IPS DF 6.9 (cell line): ENCODE measurements at places on chromosomes 3 and 15.

DNA sequence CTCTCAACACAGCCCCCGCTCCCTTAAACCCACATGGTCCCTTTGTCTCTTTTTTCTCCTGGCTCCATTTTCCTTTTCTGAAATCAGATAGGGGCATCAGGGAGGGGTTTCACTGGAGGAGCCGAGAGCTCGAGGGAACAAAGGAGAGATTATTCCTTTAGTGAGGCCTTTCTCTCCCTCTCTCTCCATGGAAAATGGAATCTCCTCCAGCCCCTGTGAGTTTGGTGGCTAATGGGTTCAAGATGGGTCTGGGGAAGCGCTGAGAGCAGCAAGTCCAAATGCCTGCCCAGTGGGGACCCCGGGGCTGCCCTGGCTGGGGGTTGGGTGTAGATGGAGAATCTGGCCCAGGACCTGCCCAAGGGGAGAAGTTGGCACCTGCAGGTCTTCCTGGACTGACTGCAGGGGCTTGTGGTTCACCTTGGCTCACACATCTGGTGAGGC is 56.8 kb downstream of the ITGA11 start:
- no peak for DNase-seq

- DNase-seq = no peak
Measured at GRCh38 chr3:101963902-101964362, 114.6 kb downstream of the NFKBIZ start.

GRCh38 chr3:129626744-129627349 is 20.4 kb upstream of the PLXND1 start:
- DNase-seq = no peak

GRCh38 chr15:72516777-72517176 is 42.6 kb downstream of the ARIH1 start:
- no peak for DNase-seq

DNA sequence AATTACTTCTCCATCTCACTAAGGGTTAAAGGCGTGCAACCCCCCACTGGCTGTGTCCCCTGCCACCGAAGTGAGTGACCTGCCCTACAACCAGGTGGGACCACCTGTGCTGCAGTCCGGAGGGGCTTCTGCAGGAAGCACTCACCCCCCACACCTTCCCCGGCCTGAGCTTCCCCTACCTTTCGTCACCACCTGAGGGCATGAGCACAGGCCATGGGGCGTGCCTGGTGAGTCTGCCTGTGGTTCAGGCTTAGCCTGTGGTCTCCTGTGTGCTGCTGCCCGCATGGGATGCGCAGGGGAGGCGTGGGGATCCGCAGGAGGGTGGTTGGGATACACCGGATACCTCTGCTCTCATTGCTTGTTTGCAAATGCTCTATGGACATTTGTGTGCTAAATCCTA is 46.0 kb downstream of the KLHL25 start:
- DNase-seq = peak; percentile 35

DNA sequence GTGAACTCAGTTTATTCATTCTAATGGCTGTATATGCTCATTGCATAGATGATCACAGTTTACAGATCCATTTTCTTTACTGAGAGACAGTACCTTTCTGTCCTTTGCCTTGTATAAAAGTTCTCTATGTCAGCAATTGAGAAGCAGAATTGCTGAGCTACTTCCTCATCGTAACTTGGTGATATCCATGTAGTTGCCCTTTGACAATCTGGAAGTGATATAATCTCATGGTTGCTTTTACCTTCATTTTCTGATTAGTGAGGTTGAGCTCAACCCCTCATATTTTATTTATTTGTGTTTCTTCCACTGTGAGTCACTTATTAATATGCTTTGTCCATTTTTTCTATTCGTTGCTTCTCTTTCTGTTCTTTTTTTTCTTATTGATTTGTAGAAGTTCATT is 696.5 kb downstream of the AGBL1 start:
- DNase-seq = no peak

DNA sequence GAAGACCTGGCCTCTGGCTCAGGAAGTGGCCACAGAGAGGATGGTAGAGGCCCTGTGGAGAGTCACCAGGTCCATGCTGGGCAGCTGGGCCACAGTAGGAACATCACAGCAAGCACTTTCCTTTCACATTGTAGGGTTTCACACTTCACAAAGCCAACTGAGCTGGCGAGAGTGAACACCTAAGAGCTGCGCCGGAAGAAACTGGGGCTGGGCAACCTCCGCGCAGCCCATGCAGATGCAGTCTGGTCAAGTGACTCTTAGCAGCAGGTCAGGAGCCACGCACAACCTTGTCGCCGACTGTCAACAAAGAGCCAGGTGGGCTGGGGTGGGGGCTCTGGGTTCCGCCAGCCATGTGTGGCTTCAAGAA is 15.3 kb upstream of the SHISA5 start:
- DNase-seq = no peak

DNA sequence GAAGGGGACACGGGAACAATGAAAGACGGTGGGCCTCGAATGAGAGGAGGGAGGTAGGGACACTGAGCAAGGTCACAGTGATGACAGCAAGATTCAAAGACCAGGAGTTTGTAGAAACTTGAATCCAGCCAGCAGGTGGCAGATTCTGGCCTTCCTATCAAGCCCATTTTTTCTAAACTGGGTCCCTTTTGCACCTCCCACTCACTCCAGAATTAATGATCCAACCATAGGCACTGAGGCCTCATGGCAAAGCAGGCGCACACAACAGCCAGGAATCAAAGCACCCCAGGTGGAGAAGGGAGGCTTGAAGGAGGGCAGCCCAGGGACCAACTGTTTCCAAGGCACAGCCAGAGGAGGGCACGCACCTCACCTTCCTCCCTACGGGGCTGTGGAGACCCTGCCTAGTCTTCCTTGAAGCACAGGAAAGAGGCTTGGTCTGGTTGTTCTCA is 90.2 kb downstream of the ANP32A start:
- DNase-seq = peak; percentile 31

GRCh38 chr15:95932676-95933075 is 397.8 kb upstream of the NR2F2 start:
- no peak for DNase-seq

GRCh38 chr15:72856549-72857040 is 73.0 kb upstream of the ADPGK start:
- no peak for DNase-seq

- DNase-seq = no peak
Measured at GRCh38 chr15:20358779-20359414, 182.7 kb downstream of the GOLGA6L6 start.

DNA sequence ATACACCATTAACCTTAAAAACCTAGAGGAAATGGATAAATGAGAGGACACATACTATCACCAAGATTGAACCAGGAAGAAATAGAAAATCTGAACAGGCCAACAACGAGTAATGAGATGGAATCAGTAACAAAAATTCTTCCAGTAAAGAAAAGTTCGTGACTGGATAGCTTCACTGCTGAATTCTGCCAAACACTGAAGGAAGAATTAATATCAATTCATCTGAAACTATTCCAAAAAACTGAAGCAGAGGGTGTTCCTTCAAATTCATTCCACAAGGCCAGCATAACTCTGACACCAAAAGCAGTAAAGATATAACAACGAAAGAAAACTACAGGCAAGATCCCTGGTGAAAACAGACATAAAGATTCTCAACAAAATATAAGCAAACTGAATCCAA is 195.8 kb upstream of the GPR149 start:
- DNase-seq = no peak

DNA sequence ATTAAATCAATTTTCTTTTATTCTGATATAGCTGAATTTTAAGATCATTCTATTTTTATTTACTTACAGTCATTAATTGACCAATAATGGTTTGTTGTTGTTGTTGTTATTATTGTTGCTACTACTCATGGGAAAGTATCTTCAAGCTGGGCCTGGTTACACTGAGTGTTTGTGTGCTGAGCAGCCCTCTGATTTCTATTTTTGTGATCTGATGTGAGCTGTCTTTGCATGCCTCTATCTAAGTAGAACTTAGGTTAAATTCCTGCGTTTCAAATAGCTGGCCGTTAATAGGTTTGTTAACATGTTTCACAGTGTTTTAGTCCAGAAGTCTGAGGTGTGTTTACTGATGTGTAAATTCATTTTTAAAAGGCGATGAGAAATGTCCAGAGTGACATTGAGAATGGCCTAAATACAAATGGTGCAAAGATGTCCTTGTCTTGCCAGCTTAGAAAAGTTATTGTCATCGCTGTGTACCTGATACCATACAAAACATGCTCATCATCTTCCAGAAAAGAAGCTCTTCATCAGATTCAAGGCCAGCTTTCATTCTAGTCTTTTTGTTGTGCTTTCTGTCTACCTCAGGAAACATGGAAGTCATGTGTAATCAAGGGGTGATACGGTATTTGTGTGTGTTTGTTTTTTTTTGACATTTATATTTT is 15.8 kb downstream of the ARIH2 start:
- no peak for DNase-seq

GRCh38 chr3:124845406-124845805 is 41.8 kb downstream of the ITGB5 start:
- no peak for DNase-seq

DNA sequence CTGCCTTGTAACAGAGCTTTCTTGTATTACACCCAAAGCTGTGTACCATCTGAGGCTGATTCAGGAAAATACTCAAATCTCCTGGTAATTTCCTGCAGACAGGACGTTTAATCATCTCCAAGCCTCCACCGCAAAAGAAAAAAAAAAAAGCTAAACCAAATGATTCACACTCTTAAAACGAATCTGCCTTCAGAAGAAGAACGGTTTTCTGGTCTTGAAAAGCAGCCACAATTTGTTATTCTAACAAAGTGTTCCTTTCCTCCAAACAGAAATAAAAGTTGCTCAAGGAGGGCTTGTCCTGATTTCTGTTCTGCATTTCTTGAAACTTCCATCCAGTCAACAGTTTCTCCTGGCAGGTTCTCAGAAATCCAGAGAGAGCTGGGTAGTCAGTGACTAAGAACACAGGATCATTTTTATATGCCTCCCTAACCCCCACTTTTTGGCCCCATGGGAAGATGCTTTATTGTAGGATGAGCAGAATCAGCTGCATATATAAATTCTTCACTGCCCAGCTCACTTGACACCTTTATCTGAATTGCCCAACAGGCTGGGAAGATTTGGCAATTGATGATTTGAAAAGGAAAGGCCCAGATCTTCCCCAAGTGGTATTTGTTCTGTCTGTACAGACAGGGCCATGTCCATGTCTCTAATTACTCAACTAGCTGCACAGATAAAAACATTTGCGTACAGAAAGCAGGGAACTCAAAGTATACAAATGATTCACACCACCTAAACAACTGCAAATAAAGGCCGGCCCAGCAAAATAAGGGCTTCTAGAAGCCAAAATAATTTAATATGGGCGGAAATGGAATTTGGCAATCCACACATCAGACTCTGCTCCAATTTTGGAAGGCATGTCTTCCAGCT is 41.0 kb upstream of the PRICKLE2 start:
- no peak for DNase-seq

DNA sequence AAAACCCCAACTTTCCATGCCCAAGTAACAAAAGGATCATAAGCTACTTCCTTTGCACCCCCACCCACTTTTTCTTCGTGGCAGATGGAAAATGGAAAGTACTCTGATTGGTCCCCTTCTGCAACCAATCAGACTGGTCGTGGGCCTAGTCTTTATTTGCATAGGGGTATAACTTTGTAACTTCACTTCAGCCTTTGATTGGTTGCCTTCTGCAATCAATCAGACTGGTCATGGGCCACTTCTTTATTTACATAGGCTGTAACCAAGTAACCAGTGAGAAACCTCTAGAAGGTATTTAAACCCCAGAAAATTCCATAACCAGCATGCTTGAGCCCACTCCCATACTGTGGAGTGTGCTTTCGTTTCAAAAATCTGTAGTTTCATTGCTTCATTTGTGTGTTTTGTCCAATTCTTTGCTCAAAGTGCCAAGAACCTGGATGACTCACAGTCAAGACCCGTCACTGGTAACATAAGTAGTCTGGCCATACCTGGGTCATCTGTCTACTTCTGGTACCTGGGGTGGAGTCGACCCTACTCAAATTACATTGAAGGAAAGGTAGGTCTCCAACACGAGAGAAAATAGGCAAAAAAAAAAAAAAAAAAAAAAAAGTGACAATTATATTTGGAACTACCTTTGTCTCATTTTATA is 41.9 kb downstream of the CMTM8 start:
- DNase-seq = no peak

GRCh38 chr3:134885877-134886621 is 91.0 kb downstream of the EPHB1 start:
- DNase-seq = no peak

DNA sequence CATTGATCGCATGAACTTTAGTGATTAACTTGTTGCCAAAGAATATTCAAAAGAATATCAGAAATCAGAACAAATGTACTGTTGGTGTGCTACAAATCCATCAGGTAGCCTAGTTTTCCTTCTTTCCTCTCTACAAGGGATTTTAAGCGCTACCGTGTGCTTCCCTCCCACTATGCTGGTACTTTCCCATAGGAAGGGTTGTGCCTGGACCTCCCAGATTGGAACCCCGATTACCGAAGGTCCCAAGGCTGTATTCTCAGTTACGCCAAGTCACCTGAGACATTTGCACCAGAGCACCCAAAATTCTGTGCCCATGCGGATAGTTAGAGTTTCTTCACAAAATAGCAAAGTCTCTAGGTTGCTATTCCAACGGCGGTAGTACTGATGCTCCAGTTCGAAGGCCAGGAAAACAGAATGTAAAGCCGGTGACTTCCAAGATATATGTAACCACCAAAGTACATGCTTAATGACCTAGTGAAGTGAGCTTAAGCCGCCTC is 23.4 kb upstream of the GATM start:
- no peak for DNase-seq

- no peak for DNase-seq
Measured at GRCh38 chr15:68415501-68416157, 16.3 kb downstream of the ITGA11 start.

- DNase-seq = no peak
Measured at GRCh38 chr15:29711531-29711930, 110.7 kb downstream of the TJP1 start.

DNA sequence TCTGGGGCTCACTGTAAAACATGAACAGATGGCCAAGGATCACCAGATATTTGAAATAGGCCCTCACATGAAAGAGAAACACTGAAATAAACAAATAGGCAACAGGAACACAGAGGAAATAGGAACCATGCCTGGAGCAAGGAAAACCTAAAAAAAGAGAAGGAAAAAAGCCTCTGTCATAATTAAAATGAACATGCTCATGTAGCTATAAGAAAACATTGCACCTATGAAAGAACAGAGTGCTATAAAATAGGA is 102.4 kb downstream of the RAB11A start:
- DNase-seq = no peak

DNA sequence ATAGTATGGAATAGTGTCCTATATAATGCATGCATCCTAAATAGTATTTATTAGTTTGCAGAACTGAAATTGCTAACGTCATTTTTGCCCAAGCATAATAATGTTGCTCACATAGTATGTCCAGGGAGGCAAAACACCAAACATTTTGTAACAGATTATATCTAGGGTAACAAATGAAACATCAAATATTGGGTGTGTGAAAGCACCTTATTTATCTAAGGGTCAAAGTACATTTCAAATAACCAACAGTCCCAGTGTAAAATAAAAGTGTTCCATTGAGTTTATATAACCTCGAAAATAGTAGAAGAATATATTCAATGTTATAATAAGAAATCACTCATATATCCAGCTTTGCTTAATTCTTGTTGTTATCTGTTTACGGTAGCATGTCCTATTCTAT is 363.1 kb downstream of the CADM2 start:
- DNase-seq = no peak

GRCh38 chr15:98333251-98333650 is 315.1 kb upstream of the IGF1R start:
- DNase-seq = no peak
